ENCODE measurements at places on chromosomes 6 and 20.

DNA sequence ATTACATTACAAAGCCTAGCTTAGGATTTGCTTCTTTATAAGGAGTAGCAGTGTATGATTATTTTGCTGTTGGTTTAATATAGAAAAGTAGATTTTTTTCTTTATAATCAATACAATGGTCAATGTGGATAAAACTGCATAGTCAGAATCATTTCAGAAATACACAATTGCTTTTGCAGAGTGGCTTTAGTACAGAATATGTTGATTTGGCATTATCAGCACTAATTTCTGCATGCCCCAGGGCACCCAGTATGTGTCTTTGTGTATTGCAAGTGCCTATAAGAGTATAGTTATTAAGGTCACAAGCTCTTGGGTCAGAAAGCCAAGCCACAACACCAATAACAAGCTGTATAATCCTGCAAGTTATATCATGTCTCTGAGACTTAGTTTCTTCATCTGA lies 258.4 kb downstream of the PLCB1 start:
- no peak for DNase-seq

GRCh38 chr6:122704066-122704465 lies 75.5 kb upstream of the FABP7 start:
- no peak for DNase-seq

GRCh38 chr20:2108987-2109386 lies 7.4 kb downstream of the STK35 start:
- no peak for DNase-seq

GRCh38 chr20:9808166-9808565 lies 30.7 kb downstream of the PAK5 start:
- DNase-seq, result no peak

- DNase-seq, result peak; percentile 15
Measured at GRCh38 chr20:45823949-45824835, 2.9 kb downstream of the TNNC2 start.

DNA sequence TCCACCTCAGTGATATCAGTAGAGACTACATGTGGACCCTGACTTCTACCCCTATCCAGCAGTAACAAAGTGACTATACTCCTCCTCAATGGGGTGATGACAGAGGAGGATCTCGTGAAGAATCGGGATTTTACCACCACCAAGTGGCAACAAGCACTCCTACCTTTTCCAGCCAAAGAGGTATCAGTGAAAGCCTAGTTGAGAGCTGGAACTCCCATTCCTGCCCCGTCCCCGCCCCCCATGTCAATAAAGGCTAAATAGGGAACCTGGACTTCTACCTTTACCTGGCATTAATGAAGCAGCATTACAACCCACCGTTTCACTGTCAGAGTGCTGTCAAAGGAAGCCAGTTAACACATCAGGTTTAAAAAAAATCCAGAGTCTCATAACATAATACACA lies 45.3 kb downstream of the RNF24 start:
- DNase-seq, result no peak

- DNase-seq, result no peak
Measured at GRCh38 chr20:36950414-36951197, 902 bp downstream of the SAMHD1 start.

DNA sequence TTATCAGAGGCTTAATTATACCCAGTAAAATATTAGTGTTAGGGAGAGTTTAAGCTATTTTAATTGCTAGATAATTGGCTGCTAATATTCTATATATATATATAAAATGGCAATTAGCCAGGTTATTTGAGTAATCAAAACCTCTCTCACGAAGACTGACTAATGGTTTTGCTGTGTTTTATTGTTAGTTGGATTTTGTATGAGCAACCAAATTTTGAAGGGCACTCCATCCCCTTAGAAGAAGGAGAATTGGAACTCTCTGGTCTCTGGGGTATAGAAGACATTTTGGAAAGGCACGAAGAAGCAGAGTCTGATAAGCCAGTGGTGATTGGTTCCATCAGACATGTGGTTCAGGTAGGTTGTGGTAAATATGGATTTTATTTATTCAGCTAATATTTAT lies 102.2 kb downstream of the RTN4IP1 start:
- DNase-seq, result no peak

DNA sequence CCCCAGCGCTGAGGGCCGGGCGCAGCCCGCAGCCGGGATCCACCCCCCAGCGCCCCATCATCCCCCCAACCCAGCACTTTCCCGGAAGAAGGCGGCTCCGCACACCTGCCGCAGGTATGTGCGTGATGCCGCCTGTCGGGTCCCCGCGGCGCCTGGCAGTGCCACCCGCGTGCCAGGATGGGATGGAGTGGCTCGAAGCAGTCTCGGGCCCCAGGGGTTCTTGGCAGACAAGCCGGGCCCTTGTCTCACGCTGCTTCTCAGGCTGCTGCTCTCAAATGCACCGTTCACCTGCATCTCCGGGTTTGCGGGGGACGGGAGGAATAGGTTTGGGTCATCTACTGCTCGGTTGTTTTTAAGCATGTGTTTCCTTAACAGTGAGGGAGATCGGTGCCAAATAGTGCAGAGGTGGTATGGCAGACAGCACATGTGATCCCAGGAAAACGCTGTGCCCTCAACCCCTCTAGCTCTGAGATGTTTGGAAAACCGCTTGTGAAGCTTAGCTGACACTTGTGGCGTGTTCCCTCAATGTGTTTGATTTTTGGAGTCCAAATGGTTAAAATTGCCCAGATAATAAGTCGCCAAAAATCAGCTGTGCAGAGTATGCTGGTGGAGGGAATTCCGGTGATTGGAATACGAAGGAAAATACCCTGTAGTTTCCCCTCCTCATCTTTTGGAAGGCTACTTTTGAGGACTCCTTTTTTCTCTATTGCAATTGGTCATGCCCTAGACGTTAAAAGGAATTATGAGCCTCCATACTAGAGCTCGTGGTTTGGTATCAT lies 926 bp downstream of the MYLIP start:
- no peak for DNase-seq

DNA sequence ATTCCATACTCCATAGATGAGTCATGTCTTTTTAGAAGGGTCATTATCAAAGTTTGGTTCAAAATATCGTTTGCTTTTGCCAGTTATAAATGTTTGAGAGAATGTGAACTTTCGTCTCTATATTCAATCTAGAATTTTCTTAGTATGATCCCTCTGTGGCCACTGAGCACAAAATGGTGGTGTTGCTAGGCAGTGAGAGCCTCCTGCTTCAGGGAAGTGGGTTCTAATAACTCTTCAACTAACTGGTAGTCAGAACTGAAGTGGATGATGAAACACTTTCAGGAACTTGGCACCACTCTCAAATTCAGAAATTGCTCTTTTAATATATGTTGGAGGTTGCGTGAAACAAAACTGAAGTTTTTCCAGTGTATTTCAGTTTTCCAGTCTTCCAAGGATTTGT lies 125.0 kb upstream of the DOK5 start:
- no peak for DNase-seq

Data from progenitor cell of endocrine pancreas (in vitro differentiated cells).